AG09319 (cell line): ENCODE measurements at places on chromosomes 11 and 22.

GRCh38 chr11:73451896-73452295, 75.7 kb downstream of the RELT start:
- no peak for DNase-seq

DNA sequence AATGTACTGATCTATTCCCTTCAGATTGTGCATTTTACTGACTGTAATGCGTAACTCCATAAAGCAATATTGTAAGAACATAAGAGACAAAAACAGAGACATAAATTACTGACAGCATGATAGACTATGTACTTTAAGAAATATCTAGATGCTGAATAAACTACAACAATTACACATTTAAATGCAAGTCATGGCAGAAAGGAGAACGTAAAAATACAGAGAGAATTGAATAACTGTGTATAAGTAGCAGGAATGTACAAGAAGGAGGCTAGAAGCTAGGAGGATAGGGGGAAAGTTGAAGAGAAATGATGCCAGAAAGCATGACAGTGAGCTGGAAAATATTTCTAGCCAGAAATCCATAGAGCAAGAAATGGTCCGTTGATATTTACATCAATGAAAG, 74.0 kb upstream of the FAM181B start:
- no peak for DNase-seq

DNA sequence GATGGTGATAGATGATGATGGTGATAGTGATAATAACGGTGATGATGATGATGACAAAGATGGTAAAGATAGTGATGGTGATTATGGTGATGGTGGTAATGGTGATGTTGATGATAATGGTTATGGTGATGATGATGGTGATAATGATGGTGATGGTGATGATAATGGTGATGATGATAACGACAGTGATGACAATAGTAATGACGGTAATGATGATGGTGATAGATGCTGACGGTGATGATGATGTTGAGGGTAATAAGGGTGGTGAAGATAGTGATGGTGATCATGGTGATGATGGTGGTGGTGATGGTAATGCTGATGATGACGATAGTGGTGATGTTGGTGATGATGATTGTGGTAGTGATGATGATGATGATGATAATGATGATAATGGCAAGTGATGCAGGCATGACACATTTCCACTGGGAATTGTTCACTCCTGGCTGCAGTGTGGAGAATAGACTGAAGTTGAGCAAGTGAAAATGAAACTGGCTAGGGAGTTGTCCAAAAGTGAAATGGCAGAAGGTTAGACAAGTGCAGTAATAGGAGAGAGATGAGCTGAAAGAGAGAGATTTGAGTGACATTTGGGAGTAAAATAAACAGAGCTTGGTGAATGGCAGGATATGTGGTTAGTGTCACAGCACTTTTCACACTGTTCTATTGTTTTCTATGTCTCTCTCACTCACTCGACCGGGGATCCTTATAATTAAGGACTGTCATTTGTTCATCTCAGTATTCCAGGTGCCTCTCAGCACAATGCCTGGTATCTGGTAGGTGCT, 992.5 kb downstream of the OPCML start:
- no peak for DNase-seq

- no peak for DNase-seq
These were observed 91.7 kb downstream of the PDE2A start for GRCh38 chr11:72582206-72583176.

DNA sequence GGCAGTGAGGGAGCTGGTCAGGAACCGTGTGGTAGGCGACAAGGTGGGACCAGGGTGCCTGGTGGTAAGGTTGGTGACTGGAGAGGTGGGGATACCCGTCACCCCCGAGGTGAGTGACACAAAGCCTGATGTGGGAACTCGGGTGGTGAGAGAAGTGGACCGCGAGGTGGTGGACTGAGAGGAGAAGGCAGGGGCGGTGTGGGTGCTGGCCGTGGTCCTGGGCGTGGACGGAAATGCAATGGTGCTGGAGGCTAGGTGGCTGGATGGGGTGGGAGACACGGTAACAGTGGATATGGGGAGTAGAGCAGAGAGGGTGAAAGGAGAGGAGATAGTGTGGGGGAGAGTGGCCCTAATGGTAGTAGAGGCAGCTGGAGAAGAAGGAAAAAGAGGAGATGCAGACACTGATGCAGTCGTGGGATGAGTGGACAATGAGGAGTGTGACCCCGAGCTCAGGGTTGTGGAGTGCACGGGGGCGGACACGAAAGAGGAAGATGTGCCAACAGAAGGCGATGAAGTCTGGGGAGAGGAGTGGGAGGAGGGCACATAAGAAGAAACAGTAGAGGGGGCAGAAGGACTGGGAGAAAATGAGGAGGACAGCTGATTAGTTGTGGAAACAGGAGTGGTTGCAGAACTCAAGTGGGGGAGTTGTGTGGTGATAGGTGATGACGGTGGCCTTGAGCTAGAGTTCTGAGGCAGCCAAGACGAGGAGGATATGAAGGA, 20.5 kb downstream of the MUC6 start:
- DNase-seq = no peak

GRCh38 chr11:75968021-75968625, 153.1 kb downstream of the UVRAG start:
- no peak for DNase-seq

DNA sequence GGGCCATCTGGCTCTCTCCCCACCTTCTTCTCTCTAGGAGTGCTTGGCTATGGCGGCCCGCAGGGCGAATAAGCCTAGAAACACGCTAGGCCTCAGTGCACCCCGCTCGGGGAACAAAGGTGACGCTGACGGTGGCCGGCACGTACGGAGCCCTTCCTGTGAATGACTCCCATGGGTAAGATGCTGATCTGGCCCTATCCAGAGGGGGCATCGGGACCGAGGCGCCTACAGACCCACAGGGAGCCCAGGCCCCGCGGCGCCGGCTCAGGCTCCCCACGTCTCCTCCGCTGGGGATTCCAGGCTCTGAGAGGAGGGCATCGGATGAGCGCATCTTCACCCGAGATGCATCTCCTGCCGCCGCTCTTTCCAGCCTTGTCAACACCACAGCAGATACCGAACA, 31.4 kb upstream of the TESMIN start:
- DNase-seq = no peak

- no peak for DNase-seq
These were observed 76.8 kb upstream of the BIRC3 start for GRCh38 chr11:102240502-102240901.

DNA sequence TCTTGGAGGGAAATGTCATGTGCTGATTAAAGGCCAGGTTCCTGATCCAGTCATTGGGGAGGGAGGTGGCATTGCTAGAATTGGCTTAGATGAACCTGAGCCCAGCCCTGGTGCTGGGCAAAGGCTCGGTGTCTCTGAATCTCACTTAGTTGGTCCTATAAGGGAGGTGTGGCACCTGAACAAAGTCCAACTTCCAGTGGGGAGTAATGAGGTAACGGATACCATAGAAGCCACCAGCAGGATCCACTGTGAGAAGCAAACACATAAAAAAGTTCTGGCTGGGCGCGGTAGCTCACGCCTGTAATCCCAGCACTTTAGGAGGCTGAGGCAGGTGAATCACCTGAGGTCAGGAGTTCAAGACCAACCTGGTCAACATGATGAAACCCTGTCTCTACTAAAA, 26.6 kb downstream of the PRDM11 start:
- DNase-seq = no peak

GRCh38 chr11:78851878-78852586, 277.4 kb upstream of the NARS2 start:
- DNase-seq = no peak

DNA sequence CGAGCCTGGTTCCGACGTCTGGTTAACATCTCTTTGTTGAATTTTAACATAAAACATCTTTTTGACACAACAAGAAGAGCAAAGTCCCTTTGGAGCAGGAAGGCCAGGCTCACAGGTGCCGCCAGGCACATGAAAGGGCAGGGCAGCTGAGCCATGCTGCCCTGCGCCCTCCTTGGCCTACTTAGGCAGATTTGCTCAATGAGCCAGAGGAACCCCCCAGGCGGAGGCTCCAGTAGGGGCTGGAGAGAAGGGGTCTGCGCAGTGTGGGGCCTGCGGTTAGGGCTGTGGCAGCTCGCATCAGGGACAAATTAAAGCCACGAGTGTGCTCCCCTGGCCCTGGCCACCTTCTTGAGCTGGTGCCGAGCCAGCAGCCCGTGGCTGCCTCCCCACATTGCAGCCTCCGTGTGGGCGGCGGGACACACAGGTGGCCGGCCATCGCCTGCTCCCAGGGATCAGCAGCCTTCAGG, 9.9 kb upstream of the SLC22A12 start:
- no peak for DNase-seq

DNA sequence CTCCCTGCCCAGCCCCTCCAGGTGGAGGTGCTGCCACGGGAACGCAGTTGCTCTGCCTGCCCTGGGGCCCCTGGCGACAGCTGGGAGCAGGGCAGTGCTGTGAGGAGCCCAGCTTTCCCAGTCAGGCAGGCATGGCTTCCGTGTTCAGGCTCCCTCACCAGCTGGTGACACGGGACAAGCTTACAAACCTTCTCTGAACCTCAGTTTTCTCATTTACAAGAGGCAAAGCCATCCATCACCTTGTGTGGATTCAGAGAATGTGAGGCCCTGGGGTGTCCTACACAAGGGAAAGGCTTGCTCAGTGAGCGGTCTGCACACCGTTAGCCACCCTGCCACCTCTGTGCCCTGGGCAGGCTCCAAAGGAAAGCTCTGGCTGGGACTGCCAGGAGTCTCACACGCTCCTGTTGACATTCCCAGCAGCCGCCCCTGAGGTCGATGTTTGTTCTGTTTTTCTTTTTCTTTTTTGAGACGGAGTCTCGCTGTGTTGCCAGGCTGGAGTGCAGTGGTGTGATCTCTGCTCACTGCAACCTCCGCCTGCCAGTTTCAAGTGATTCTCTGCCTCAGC, 23.5 kb downstream of the SUN2 start:
- no peak for DNase-seq
